ENCODE measurements at places on chromosomes 6 and 20.
A peak's percentile ranks its signal among the peaks of the same experiment; 100 is the strongest.

DNA sequence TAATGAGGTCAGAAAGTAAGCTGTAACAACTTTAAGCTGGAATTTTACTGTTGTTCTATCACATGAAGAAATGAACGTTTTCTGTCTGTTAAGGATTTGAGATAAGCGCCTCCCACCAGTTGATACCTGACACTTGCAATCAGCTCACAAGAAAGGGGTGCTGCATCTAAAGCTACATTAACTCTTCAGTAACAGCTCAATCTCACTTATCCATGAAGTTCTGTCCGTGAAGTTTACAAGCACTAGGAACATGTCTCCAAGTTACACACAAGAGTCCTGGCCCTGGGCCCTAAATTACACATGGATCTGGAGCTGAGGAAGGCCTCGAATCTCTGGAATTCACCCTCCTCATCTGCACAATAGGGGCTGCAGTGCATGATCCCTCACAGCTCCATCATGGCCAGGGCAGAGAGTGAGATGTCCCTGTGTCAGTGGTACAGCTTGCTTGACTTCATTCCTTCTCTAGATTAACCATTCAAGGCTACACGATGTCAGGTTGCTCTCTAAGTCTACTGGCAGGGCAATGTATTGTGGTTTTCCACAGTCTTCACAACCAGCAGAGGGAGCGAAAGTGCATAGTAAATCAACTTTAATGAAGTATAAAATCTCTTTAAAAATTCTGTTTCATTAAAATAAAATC is 182.4 kb upstream of the MCHR2 start:
- DNase-seq, result peak; percentile 80

GRCh38 chr6:79377888-79378348 is 143.4 kb upstream of the HMGN3 start:
- no peak for DNase-seq

DNA sequence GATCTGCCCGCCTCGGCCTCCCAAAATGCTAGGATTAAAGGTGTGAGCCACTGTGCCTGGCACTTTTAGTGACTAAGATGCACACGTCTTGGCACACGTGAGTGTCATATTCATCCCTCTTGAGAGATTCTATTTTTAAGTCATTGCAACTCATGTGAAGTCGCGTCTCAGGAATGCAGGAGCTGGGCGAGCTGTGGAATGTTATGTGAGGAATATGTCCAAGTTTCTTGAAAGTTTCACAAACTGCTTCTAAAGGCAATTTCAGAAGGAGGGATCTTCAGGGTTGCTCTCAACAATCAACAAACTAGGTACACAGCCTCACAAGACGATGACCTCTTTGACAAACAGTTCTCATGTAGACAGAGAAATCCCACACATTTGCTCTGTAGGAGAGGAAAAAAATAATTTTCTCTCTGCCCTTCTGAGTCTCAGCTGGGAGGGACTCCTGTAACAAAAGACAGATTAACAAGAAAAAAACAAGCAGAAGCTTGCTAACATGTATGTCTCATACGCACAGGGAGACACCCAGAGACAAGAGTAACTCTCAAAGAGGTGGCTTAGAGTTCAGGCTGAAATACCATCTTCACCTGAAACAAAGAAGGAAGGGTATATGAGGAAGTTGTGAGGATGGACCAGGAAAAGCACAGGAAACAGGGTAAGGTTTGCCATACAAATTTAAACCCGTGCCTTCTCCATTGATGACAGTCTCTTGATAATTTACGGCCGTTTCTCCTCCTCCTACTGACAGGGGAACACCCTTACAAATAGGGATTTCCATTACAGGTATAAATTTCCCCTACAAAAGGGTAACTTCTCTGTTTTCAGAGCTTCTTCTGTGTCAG is 45.3 kb upstream of the FAM50B start:
- DNase-seq, result peak; percentile 99

DNA sequence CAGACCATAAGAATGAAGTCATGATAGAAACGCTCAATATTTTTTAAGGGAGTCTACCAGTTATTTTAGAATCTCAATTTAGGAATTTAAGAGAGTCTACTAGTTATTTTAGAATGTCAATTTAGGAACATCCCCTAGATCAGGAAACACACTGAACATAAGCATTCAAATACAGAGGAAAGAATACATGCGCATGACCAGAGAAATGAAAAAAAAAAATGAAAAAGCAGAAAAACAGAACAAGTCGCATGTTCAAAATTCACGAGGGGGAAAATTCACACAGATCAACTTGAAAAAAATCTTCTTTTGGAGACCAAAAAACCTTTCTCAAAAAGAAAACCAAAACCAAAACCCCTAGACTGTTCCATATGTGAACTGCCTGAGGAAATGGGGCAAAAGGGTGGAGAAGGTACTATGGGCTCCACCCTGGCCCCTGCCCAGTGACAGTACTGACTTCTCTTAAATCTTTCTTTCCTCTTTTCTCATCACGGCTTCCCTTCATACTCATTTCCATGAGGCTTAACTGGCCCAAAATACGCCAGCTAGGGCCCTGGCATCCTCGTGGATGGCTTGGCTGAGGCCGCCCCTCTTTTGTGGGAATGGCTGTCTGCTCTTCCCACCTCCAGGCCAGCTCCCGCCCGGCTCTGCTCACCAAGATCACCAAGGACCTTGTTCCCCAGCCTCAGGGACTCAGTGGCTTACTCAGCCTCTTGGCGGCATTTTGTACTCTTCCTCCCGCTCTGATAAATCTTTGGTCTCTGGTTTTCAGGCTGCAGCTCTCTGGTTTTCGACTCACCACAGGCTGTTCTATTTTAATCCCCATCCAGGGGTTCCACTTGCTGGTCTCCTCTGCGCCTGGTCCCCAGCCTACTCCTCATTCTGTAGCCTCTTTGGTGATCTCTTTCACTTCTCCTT is 11.2 kb downstream of the ZBTB2 start:
- peak; percentile 24 for DNase-seq

- DNase-seq, result no peak
These were observed 207.5 kb downstream of the TINAG start for GRCh38 chr6:54515713-54516112.

GRCh38 chr6:153553627-153554026 is 422.5 kb upstream of the RGS17 start:
- peak; percentile 0 for DNase-seq

Measured in fibroblast of the aortic adventitia (primary cell).